ENCODE measurements at places on chromosomes 5 and 9.

GRCh38 chr5:72991394-72991793, 35.6 kb downstream of the FCHO2 start:
- DNase-seq, result no peak

DNA sequence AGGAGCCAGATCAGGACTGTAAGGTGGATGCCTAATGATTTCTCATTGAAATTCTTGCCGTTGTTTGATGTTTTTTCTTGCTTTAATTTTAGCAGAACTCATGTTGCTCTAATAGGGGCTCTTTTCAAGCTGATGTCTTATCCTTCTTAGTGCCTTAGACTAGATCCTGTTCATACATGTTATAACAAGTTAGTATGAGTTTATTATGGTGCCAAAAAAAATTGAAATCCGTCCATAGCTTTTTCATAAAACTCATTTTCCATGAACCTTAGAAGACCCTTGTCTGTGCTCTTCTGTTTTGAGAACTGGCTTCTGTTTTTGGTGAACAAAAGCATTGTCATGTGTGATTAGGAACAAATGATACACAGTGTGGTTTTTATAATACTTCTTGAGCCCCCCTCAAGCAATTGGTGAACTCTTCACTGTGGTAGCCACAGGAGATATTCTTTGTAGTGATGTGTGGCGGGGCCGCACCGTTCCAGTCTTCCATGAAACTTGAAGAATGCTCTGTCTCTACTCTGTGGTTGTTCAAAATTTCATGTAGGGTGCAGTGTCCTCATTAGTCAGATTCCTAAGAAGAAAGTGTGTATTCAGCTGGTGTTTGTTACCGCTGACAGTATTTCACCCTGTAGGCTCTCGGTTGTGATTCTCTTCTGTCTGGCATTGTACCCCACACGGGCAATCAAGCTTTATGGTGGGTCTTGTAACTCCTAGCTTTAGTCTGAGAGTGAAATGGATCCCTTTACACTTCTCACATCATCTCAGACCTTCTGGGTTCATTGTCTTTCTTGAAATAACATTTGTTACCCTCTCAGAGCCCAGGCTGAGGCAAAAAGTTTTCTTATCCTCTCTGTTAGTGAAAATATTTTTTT, 10.7 kb downstream of the OTULIN start:
- DNase-seq, result no peak

DNA sequence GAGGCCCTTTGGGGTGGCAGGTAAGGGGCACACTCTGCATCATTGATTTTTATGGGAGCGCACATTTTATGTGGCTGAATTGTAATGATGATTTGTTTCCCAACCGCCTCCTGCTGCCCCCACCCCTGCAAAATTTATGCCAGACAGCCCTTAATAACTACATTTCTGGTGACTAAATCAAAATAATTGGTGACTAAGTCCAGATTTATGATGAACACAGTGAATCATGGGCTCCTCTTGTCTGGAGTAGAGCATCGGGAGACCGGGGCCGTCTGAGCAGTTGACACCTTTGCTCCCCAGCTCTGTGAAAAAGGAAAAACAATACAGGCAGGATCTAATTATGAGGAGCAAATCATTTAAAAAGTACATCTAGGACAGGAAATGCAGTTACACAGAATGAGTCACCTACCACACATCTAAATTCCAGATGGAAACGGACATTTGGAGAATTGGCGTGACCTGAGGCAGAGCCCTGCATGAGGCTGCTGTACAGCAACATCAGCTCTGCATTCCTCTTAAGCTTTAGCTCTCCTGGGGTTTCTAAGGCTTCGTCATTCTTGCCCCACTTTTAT, 58.9 kb downstream of the DOCK2 start:
- DNase-seq, result peak; percentile 51

DNA sequence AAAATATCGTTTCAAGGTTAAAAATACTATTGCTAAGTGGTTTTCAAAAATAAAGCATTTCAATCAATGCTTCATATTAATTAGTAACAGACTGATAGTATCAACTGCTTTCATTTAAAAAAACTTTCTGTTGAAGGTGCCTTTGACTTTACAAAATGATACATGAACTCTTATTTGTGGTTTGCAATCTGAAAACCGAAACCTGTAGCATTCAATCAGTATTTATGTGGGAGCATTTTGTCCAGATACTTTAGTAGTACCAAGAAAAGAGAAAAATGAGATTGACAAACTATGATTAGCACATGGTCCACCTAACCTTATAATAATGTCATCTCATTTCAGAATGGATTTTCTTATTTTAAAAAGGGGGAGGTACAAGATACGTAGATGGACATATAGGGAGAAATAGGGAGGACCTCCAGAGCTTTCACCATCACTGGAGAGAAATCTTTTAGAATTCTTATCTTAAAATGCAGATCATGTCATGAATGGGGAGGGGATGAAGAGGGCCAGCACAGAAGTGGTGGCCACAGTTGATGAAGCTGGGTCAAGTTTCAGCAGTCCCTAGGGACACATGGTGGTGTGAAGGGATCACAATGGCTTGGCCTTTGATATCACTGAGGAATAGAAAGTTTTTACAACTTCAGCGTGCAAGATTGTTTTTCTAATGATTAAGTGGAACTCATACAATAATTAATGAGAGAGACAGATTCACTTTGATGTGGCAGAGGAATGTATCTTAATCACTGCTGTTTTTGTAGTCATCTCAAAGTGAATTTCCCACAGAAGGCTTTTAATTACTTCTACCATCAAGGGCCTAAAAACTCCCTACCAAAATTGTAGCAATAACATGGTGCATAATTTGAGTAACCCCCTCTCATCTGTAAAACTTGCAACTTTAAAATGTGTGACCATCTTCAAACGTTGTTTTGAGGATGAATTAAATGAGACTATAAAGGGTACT, 322.3 kb upstream of the EDIL3 start:
- no peak for DNase-seq

- DNase-seq, result no peak
Measured at GRCh38 chr5:175742290-175742994, 84.6 kb downstream of the HRH2 start.

- DNase-seq, result peak; percentile 48
Measured at GRCh38 chr5:35436400-35437057, 181.1 kb upstream of the SPEF2 start.

- no peak for DNase-seq
Measured at GRCh38 chr5:74013222-74013621, 387.2 kb downstream of the ARHGEF28 start.

DNA sequence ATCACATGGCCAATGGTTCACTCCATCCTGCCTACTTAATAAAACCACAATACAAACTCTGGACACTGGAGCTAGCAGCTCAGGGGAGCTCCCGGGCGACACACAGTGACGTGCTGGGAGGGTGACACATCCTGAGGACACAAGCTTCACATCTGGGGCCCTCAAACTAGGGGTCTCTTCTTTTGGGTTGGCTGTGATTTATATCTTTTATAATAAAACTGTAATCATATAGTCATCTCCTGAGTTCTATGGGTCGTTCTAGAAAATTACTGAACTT, 12.1 kb upstream of the MAPK9 start:
- DNase-seq, result no peak

DNA sequence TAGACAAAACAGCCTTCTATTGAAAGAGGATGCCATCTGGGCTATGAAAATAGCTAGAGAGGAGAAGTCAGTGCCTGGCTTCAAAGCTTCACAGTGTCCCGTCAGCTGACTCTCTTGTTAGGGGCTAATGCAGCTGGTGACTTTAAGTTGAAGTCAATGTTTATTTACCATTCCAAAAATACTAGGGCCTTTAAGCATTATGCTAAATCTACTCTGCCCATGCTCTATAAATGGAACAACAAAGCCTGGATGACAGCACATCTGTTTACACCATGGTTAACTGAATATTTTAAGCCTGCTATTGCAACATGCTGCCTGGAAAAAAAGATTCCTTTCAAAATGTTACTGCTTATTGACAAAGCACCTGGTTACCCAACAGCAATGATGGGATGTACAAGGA, 309.1 kb downstream of the NTRK2 start:
- DNase-seq, result no peak

- no peak for DNase-seq
Measured at GRCh38 chr9:104993291-104993963, 65.5 kb upstream of the ABCA1 start.

- DNase-seq, result no peak
Measured at GRCh38 chr9:34121996-34122395, 4.5 kb downstream of the DCAF12 start.

DNA sequence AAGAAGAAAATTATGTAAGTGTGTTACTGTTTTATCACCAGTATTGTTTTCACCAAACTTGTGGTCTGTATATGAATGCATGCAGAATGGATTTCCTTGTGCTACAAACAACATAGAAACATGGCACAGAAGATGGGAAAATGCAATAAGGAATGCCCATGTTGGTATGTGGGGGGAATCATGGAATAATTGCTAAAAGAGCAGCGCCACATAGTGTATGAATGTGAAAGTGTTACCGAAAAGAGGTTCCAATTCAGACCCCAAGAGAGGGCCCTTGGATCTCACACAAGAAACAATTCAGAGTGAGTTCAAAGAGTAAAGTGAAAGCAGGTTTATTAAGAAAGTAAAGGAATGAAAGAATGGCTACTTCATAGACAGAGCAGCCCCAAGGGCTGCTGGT, 26.4 kb upstream of the TYRP1 start:
- no peak for DNase-seq

DNA sequence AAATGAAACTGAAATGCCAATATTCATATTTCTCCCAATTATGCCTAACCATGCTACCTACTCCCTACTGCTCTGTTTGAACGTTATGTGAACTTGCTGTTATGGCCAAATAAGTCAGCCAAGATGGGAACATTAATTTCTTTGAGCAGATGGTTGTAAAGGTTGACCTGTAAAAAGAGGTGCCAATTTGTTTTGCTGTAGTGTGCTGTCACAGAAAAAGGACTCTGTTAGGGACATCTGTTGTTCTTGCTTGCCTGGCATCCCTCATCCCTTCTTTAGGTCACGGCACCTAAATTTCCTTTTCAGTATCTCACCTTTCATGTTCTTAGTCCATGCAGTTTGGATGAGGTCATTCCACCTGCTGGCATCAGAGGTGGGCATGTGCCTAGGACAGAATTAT, 35.4 kb downstream of the GDNF start:
- DNase-seq, result no peak

DNA sequence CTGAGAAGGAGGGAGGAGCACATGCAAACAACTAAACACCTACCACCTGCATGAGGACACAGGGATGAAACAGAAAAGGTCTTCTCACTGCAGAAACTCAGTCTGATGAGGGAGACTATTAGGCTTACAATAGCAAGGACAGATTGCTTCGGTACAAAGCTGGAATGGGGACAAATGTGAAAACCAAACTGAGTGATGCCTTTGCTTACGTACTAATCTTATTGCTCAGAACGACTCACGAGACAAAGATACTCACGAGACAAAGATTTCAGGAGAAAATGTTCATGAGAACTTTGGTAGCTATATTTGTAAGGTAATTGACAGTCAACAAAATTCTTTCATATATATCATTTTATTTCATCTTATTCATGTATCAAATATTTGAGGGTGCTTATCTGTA, 71.9 kb upstream of the TAF1L start:
- DNase-seq, result no peak

GRCh38 chr9:114856215-114856941, 50.5 kb upstream of the TNFSF15 start:
- no peak for DNase-seq

DNA sequence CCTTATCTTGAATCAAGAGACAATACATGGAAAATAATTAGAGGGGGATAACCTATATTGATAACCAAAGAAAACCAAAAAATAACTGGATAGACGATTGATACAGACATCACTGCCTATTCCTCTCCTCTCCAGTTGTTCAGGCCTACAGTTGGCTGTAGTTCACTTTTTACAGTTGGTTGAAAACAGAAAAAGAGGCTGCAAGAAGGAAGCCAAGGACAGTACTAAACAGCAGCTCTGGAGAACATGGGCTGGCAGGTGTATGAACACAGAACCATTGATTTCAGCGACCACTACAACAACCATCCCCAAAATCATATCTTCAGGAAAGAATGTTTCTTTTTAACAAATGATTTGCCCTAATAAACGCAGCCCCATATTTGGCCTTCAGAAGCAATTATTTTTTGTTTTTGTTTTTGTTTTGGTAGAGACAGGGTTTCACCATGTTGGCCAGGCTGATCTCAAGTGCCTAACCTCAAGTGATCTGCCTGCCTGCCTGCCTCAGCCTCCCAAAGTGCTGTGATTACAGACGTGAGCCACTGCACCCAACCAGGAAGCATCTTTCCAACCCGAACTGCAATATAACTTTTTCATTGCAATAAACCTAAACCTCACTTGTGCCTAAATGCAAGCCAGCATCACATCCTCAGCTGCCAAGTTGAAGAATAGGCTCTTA, 64.3 kb downstream of the MLLT3 start:
- no peak for DNase-seq

DNA sequence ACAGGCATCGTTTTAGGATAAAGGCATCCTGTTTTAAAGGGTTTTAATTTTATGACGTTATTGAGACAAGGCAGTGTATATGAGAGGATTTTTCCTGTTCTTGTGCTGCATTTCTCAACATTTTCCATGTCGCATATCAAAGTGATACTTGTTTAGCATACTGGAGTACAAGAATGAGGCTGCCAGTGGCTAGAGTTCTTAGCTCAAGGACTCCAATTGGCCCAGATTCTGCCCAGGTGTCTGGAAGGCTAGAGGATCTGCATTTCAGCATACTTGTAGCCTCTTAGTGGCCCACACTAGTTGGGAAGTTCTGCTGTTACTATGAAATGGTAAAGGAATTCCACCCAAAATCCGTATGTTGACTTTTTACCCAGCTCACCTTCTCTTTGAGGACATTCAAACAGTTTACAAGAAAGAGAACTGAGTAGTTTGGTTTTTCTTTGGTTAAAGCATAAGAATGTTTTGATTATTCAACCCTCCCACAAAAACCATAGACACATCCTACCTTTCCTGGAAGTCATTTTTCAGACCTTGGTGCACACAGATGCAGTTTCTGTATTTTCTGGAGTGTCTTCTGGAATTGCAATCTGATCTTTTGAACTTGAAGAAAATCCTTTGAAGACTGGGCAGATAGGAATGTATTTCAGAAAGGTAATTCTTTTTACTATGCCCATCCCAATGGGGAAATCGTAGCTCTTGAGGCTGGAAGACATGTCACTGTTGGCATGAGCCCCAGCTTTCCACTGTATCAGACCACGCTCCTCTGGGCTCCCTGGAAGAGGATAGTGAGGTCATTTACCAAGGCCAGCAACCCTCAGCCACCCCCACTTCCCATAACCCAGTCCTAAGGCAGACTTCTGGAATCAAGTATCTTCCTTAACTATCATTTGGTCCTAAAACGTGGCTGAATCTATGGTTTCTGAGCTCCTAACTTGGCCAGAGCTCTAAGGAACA, 11.3 kb downstream of the SLC23A1 start:
- DNase-seq, result no peak

GRCh38 chr9:7778851-7779600, 20.6 kb downstream of the DMAC1 start:
- no peak for DNase-seq

GRCh38 chr9:15724016-15724415, 171.2 kb downstream of the CCDC171 start:
- DNase-seq, result no peak

- DNase-seq, result no peak
Measured at GRCh38 chr9:96140296-96141127, 161.5 kb downstream of the HSD17B3 start.
